Thoracic aorta (tissue), 2 donors: ENCODE measurements at places on chromosomes 1 and 21.

GRCh38 chr1:54335755-54336108, 70.5 kb downstream of the SSBP3 start:
- peak; percentile 40 for DNase-seq

GRCh38 chr1:25100151-25100833, 132.0 kb downstream of the SYF2 start:
- DNase-seq: no peak

GRCh38 chr1:47827109-47827508, 170.1 kb downstream of the TRABD2B start:
- DNase-seq: no peak

GRCh38 chr1:22074803-22075202, 22.3 kb downstream of the CDC42 start:
- no peak for DNase-seq

DNA sequence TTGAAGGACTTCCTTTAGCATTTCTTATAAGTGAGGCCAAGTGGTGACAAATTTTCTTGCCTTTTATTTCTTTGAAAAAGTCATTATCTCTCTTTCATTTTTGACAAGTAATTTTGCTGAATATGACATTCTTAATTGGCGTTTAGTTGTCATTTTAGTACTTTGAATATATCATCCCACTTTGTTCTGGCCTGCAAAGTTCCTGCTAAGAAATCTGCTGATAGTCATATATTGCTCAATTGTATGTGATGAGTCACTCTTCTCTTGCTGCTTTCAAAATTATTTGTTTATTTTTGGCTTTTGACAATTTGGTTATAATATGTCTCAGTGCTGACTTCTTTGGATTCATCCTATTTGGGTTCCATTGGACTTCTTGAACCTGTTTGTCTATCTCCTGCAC, 312.6 kb downstream of the DUSP10 start:
- DNase-seq: no peak

DNA sequence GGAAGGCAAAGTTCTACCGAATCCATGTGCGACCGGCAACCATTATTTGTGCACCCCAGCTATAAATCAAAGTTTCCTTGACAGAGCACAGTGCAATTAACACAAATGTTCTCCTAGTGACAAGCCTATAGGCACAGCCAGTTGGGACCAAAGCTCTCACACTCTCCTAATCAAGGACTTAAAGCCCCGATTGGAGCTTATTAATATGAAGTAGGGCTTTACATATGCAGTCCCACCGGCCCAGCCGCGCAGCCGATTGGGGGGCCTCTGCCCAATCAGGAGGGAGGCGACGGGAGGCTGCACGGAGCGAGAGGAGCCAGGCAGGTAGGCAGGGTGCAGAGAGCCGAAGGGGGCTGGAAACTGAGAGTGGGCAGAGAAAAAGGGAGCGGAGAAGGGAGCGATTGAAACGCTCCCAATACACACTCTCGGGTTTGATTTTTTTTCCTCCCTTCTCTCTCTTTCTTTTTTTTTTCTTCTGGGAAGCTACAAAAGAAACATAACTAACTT, at the start of gene ESRRG:
ESRRG (minus strand) TSS at position 156 of the 507 bp plus-strand sequence; CDS start at position 26, 130 bp downstream.
- no peak for DNase-seq

- no peak for DNase-seq
These were observed 30.2 kb upstream of the RUNX3 start for GRCh38 chr1:24960071-24960801.

DNA sequence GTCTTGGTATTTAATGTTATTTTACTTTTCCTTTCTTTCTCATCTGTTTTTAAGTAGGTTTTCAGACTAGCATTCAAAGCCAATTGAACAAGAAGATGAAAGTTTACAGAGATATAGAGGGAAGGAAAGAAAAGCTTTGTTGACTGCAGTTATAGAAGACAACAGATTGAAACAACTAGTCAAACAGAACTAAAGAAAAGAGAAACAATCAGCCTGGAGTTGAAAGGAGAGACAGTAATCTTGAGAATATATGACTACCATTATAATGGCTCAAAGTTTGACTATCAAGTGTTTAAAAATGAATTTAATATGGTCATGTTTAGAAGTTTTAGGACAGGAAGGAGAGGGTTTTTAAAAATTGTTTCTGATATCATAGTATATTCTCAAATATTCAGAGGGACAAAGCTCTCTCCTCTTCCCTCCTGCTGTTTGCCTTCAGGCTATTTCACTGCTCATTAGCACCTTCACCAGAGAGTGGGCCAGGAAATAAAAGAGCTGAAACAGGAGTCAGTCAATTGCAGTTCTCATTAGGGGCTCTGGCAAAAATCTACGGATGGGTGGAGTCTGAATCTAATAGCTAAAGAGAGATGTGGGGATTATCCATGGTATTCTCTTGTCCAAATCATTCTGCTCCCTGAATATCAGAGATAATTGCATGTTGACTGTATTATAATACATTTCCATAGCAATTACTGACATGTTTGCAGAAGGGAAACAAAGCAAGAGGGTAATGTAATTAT, 577.8 kb downstream of the BRINP3 start:
- DNase-seq: no peak

GRCh38 chr1:244063498-244063897, 12.4 kb downstream of the ZBTB18 start:
- DNase-seq: no peak

DNA sequence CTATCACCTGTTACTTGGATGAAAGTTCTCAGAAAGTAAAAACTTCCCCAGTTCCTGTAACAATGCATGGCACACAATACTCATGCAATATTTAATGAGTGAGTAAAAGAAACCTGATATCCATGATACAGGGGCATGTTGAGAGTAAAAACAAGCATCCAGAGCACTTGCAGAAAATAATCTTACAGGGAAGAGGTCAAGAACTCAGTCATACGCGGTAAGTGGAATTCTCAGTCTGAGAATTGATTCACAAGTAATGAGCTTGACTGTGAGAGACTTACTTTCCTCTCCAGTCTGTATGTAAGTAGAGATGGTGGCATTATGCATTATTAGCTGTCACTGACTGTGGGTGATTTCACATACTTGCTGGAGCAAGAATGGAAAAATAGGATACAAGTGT, 976.9 kb downstream of the BRINP3 start:
- DNase-seq: no peak

DNA sequence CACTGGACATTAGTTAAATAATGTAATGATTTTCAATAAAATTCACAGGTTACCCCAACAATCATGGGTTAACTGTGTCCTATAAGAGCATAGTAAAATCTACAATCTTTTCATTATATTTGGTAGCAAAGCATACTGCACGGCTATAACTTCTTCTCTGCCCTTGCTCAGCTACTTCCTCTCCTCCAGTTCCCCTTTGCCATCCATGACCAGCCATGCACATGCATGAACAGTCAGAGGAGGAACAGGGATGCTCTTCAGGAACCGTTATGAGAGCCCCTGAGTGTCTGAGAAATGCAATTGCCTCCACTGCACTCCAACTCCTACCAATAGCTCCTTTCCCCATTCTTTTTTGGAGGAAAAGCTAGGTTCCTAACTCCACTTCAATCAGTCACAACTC, 646.7 kb downstream of the LTN1 start:
- DNase-seq: no peak

- no peak for DNase-seq
These were observed 10.0 kb downstream of the NCSTN start for GRCh38 chr1:160353223-160353622.

DNA sequence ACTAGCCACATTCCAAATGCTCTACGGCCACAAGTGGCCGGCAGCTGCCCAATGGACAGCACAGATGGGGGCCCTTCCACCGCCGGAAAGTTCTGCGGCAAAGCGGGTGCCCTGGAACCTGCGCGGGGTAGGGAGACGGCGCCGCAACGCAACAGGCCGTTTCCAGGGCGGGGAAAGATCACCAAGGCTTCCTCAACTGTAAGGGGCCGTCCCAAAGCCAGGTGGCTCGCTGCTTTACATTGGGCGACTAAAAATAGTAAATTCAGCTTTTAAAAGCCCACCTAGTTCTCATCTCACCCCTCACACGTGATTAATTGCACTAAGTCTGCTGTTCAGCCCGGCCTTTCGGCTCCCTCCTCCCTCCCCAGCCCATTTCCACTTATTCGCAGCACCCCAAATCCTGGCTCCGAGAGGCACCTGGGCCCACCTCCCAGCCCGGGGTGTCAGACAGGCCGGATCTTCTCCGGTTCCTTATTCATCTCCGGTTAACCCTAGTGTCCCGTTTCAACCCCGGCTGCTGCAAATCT, 643 bp downstream of the CFAP298 start:
- DNase-seq: no peak

DNA sequence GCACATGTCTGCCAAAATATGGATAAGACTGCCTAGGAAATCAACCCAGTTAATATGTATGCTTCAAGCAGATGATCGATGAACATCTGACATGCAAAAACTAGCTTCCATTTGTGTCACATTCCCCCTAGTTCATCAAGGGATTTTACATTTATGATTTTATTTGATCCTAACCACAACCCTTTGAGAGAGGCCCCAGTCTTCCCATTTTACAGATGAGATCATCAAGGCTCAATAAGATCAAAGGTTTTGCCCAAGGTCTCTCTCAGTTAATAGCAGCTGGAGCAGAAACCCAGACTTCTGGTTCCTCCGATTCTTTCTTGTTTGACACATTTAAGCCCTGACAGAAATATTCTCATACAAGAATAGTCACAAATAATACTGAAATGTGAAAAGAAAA, 107.7 kb upstream of the PPP2R5A start:
- no peak for DNase-seq

DNA sequence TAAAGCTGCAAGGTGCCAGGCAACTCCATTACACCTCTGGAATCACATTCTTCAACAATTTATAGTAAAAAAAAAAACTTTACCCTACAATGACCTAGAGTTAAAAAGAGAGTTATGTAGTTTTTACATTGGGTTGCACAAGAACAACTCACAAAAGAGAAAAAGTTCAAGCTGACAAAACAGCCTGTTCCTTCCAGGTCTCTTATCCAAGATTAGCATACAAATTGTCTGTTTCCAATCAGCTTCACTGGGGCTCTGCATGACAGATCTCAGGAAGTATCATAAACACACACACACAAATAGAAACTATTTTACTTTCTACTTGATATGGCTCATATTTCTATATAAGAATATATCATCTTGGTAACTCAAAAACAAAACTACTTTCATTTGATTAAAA, 154.6 kb downstream of the PCNX2 start:
- no peak for DNase-seq

DNA sequence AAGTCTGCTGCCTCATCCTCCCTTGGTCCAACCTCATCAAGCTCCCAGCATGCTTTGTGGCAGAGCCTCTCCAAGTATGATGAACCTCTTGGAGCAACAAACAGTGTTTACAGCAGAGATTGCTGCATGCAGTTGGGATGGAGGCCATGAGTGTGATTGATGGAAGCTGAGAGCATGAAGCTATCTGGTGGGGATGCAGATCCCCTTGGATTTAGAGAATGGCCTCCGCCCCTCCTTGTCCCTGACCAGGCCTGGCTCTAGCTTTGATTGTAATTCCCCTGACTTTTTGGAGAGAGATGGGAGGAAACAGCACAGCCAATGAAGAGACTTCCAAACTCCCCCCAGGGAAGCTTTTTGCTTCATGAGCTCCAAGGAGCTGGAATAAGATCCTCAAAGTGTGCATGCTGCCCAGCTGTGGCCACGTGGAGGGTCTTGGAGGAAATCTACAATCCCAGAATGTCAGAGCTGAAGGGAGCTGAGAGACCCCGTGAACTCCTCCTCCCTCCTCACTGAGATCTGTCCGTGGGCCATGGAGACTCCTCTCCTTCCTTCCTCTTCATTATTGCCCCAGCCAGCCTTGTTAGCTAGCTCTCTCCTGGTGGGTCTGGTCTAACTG, 165.3 kb upstream of the USP24 start:
- DNase-seq: no peak

GRCh38 chr1:93565496-93566206, 116.0 kb downstream of the BCAR3 start:
- no peak for DNase-seq

DNA sequence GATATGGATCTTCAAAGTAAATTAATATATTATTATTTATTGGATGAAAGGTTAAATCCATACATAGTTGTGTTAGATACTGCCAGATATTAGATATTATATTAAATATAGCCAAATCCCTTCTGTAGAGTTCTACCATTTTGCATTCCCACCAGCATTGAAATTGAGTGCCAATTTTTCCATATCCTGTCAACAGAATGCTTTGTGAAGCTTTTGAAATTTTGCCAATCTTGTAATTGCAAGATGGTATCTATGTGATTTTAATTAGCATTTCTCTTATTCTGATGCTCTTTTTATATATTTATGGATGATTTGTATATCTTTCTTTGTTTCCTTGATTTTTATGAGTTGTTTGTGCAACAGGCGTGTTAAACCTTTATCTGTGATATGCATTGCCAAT, 67.0 kb upstream of the CD34 start:
- no peak for DNase-seq

GRCh38 chr1:103108376-103109150, at the start of gene COL11A1:
Gene COL11A1 (minus strand): TSS chr1:103108522. CDS start chr1:103108178, 344 bp downstream.
- DNase-seq: no peak

- no peak for DNase-seq
These were observed 16.6 kb downstream of the MYOM3 start for GRCh38 chr1:24095140-24095859.

GRCh38 chr1:21774835-21775549, 8.0 kb downstream of the USP48 start:
- no peak for DNase-seq

DNA sequence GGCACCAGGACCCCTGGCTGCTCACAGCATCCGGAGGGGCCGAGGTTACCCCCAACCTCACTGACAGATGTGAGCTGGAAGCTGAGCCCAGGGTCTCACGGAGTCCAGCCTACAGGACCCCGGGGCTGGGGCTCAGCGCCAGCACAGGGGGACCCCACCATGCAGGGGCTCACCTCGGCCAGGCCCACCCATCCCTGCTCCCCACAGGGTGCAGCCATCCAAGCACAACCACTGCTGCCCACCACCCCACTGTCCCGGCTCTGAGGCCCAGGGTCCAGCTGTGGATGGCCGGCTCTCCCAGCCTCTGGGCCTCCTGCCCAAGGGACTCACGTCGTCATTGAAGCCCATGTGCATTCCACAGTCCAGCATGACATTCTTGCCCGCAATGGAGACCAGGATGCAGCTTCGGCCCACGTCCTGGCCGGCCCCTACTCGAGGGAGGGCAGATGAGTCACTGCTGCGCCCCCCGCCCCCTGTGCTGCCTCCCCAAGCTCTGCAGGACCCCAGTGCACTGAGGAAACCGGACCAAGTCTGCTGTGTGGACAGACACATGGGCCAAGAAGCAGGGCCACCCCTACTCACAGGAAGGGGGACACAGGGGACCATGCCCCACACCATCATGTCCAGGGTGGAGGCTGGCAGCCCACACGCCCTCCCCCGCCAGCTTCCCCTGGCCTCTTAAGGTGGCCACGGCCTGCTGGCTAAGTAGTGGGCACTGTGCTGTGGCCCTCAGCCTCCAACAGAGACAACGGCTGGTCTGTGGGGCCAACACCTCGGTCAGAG, 3.6 kb downstream of the INTS11 start:
- DNase-seq: no peak

GRCh38 chr1:226209307-226210059, 14.0 kb upstream of the MIXL1 start:
- DNase-seq: no peak

GRCh38 chr1:43199093-43199726, 27.1 kb downstream of the CFAP57 start:
- no peak for DNase-seq
